ENCODE measurements at places on chromosomes 1 and 21.

DNA sequence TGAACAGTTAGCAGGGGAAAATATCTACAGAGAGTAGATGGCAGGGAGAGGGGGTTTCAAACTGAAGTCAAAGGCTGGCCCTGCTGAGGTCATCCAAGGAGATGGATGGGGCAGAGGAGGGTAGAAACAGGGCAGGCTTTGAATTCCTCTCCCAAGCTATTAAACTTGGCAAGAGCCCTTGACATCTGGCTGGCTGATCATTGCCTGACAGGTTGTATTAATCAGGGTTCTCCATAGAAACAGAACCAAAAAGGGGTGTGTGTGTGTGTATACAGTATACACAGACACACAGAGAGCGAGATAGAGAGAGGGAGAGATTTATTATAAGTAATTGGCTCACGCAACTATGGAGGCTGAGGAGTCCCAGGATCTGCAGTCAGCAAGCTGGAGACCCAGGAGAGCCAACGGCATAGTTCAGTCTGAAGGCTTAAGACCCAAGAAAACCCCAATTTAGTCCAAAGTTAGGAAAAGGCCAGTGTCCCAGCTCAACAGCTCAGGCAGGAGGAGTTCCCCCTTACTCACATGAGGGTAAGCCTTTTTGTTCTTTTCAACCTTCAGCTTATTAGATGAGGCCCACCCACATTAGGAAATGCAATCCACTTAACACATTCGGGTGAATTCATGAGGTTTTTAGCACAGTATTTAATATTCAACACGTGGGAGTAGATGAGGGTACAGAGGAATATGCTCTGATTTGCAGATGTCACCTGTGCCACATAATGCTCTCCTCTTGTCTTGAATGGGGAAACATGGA, 46.7 kb upstream of the HAO2 start:
- DNase-seq, result no peak

DNA sequence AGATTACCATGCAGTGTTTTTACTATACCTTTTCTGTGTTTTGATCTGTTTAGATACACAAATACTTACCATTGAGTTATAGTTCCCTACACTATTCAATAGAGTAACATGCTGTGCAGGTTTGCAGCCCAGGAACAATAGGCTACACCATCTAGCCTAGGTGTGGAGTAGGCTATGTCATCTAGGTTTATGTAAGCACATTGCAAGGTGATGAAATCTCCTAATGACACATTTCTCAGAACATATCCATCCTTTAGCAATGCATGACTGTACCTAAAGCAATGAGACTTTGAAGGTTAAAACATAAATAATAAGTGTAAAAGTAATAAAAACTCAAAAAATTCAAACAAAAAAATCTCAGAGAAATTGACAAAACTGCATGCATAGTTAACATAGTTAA, 358.6 kb downstream of the USH2A start:
- DNase-seq, result no peak

DNA sequence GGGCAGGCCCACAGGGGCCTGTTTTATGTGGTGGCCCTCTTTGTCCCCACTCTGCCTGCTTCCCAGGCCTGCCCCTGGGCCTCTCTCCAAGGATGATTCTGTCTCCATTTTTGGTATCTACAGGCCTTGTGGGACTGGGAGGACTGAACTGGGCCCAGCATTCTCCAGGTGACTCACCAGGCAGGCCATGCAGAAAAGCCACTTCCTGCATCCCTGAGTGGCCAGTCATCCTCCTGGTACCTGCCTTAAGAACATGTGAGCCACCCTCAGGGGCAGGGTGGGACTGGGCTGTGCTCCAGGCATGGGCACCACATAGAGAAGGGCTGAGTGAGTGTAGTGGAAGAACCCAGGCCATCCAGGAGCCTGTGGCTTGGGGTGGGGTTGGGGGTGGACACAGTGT, 20.0 kb upstream of the BCAR3 start:
- DNase-seq, result no peak

DNA sequence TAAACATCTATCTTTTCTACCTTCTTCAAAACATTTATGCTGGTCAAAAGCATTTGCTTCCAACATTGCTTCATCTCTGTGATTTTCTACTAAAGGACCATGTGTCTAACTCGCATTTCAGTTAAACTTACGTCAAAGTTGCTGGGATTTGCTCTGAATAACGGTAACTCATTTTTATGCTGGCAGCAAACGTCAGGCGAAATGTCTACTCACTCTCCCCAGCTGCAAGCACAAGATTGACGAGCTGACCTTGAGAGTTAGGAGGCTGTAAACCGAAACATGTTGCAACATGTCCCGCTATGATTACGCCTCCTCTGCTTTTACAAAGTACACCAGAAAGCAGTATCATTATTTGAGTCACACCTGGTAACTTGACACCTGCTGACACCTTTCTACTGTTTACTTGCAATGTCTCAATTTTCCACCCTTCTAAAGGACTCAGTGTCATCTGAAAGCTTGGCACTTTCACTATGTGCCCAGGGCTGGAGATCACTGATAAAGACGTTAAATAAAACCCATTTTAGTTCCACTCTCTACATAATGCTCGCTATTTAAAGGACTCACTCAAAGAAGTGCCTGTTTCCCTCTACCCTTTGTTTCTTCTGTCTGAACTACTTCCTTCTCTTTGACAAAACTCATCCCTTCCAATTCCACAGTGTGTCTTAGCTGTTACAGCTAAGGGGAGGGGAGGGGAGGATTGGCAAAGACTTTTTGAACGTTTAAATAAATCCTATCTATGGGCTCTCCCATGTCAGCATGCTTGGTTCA, 111.9 kb downstream of the PTPN14 start:
- DNase-seq, result no peak

DNA sequence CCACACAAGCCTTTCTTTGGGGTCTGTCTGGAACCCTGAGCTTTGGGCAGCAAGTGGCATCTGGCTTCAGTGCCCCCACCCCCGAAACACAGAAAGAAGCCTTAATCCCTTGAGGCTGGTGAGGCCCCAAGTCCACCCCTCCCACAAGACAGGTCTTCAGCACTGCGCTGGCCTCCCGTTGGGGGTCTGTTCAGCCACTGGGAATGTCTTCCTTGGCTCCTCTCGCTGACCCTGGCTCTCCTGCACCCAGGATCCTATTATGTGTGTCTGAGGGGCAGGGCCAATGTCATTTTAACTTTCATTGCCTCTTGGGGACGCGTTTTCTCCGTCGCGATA, 26.9 kb downstream of the ATP8B2 start:
- DNase-seq, result no peak

DNA sequence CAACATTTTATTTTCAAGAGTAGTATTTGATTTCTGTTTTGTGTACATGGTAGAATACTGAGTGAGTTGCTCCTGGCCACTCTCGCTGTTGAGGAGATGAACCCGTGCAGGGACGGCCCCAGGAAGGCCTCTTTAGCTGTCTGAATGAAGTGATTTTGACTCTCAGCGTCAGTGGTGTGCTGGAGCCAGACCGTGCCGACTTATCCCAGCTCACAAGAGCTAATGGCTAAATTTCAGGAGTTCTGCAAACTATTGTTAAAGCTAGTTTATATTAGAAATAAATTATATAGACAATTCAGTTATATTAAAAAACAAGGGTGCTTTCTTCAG, 111.2 kb upstream of the KIF26B start:
- no peak for DNase-seq

GRCh38 chr1:27166351-27166802, 11.5 kb upstream of the SLC9A1 start:
- no peak for DNase-seq

- no peak for DNase-seq
Observed at GRCh38 chr1:117138561-117138960, 17.0 kb upstream of the TRIM45 start.

GRCh38 chr1:219189021-219189824, 15.5 kb downstream of the LYPLAL1 start:
- DNase-seq, result no peak

- no peak for DNase-seq
Observed at GRCh38 chr1:42392255-42392654, 11.7 kb downstream of the RIMKLA start.

GRCh38 chr1:171715813-171716251, 26.0 kb downstream of the VAMP4 start:
- no peak for DNase-seq

DNA sequence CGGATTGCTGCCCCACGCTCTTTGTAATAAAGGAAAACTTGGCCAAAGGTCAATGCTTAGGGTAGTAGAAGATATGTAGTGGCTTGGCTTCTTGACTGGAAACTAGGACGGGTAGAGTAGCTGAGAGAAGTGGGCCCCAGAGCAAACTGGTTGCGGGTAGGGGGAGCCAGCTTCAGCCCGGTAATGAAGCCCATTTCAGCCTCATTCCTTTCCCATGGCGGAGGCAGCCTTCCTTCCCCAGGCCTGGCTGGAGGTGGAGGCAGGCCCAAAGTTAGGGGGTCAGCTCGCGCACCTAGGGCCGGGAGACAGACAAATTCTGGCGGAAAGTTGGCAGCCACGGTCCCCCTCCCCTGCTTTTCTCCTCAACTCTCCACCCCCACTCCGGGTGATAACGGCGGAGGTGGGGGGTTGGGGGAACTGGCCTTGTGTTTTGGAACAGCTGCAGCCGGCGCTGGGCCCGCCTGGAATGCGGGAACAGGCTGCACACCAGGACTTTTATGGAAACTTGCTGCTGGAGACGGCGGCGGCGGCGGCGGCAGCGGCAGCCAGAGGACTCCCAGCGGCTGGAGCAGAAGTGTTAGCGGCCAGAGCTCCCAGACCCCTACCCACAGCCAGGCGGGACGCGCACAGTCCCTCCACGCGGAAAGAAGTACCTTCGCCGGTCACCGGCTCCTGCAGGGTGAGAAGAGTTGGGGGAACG, at the start of gene NEXN:
TSS of gene NEXN (plus strand) at position 544 of the 700 bp plus-strand sequence. CDS start 27,483 bp downstream, outside the sequence.
- DNase-seq, result peak; percentile 18

DNA sequence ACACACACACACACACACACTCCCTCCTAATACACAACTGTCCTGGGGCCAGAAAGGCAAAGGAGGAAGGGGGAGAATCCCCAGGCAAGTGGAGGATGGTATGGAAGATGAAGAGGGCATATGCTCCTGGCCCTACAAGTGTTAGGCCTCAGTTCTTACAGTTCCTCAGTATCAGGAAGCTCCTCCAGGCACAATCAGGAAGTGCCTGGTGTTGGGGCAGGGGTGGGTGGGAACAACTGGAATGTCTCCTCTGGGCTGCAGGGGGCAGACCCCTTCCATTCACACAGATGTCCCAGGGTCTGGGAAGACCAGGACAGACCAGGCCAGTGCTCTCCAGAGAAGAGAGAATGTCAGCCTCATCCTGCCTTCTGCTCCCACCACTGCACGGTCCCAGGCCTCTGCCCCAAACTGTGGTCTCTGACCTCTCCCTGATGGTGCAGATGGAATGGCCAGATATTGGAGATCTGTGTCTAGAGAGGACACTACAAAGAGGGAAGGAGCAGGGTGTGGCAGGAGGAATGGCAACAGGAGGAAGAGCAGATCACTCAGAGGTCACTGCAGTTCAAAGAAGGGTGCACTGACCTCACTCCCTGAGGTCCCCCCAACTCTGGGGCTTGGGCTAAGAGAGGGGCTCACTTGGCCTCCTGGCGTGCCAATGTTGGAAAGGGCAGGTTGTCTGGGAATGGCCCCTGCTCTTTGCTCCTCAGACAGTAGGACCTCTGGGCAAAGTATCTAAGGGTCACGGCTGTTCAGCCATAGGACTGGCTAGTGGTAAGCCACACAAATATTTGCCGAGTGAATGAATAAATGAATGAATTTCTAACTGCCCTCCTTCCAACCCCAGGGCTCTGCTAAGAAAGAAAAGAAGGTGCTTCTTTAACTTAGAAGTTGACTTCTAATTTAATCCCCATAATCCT, 2.5 kb upstream of the DENND2D start:
- peak; percentile 22 for DNase-seq

DNA sequence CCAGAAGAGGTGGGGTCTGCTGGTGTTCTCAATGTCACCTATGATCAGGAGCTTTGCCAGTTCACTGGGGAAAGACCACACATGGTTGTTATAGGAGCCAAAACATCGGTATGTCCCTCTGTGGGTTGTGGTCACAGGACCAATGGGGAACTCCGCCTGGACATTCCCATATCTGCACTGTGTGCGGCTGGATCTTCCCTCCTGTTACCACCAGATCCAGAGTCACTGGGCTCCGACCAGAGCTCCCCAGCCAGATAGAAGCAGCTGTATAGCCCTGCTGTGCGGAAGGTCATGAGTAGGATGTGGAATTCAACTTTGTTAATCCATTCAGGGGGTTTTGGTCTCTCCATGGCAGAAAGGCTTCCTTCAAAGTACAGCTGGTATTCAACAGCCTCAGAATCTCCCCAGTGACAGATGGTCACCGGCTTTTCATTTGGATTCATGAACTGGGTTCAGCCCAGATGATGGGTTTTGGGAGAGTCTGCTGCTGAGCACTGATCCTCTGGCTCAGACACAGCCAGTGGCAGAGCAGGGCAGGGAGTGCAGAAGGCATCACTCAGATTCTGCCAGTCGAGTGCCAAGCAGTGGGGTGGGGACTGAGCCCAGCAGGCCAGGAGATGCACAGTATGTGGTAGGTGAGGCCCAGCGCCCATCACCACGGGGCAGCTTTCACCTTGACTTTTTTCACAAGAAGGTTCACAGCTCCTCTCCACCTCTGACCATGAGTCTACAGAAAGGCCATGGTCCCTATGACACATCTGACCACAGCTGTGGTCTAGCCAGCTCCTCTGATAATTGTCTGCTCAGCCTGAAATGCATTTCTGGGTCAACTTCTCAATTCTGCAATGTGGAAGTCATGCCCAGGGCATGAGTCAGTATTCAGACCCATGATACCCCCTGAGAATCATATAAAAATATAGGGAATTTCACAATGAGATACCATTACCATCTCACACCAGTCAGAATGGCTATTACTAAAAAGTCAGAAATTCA, 2.9 kb upstream of the SHCBP1L start:
- no peak for DNase-seq

- DNase-seq, result peak; percentile 20
Observed at GRCh38 chr21:26715878-26716506, 129.2 kb downstream of the ADAMTS1 start.

- DNase-seq, result no peak
Observed at GRCh38 chr1:59317780-59318179, 20.9 kb downstream of the FGGY start.

GRCh38 chr21:35189077-35189863, 140.2 kb upstream of the RUNX1 start:
- DNase-seq, result no peak

DNA sequence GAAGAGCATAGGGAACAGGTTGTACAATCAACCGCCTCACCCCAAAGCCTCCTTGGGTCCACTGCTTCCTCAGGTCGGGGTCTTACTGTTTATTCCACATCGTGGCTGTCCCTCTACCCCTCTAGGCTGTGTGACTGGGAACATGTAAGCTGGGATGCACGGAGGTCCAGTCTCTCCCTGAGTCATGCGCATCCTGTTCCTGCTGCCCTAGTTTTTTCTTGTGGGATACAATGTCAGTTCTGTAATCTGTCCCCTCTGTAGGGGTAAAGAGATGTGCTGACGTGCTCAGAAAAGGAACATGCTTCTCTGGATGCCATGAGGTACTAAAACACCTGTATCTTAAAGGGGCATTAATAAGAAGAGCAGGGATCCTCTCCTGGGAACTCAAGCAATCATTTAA, 66.2 kb downstream of the SLC45A1 start:
- DNase-seq, result no peak

GRCh38 chr1:218254296-218254946, 30.7 kb upstream of the RRP15 start:
- DNase-seq, result no peak

- no peak for DNase-seq
Observed at GRCh38 chr21:16863362-16863905, 649.4 kb upstream of the CXADR start.
